ENCODE measurements at places on chromosomes 7 and 10. TPM values are rescaled to one million over a fixed set of nuclear protein-coding genes. Genes with fewer than 3 reads are reported as not detected.

CCL24 gene
- total RNA-seq: not detected

OPN4 gene
- not detected for total RNA-seq

SDK1 gene
- 1.7 TPM for total RNA-seq

ELOVL3 gene
- not detected for total RNA-seq

TFPI2 gene
- total RNA-seq: 0.56 TPM

SMKR1 gene
- 1.0 TPM for total RNA-seq

MSMB gene
- total RNA-seq: not detected

WAC gene
- total RNA-seq: 189 TPM

PKD2L1 gene
- total RNA-seq: not detected

TMEM236 gene
- total RNA-seq: 0.21 TPM

SEMA3A gene
- total RNA-seq: 8.1 TPM

LARP4B gene
- 113 TPM for total RNA-seq

GPR15LG gene
- total RNA-seq: not detected

ZYX gene
- total RNA-seq: 31.8 TPM

ZNF777 gene
- total RNA-seq: 13.8 TPM
